ENCODE measurements at places on chromosomes 2 and 18. TPM values are rescaled to one million over a fixed set of nuclear protein-coding genes. Genes with fewer than 3 reads are reported as not detected.
A peak's percentile ranks its signal among the peaks of the same experiment; 100 is the strongest.

The DTNA gene
- not detected for total RNA-seq

The TSPYL6 gene
- not detected for total RNA-seq

- DNase-seq, result no peak
Measured at GRCh38 chr2:40721595-40721994, 269.7 kb upstream of the SLC8A1 start.

GRCh38 chr2:100817388-100817985, 2.5 kb upstream of the NPAS2 start:
- DNase-seq, result no peak

The RNF25 gene
- total RNA-seq, result 32.9 TPM

DNA sequence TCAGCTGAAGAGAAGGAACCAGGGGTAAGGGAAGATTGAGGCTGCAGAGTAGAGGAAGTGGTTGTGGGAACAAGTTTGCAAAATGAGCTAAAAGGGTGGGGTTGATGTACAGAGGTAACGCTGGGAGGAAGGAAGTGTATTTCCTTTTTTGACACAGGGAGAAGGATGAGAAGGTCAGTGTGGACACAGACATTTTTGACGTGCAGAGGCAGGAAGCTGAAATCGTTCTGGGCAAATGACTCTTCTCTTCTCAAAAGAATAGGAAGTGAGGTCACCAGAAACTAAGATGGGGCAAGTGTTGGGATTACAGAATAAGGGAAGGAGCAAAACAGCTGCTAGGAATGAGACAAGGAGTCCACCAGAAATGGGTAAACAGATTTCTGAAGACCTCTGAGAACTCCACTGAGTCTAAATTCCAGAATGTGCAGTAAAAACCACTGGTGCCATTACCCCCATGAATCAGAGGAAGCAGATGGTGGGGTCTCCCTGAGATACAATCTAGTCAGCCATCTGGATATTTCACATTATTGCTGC, 20.0 kb upstream of the RNF149 start:
- DNase-seq, result peak; percentile 73

The TUBB8B gene
- total RNA-seq, result not detected

The KLHL29 gene
- total RNA-seq, result 1.9 TPM

- no peak for DNase-seq
Measured at GRCh38 chr2:50594233-50594632, 437.7 kb downstream of the NRXN1 start.

DNA sequence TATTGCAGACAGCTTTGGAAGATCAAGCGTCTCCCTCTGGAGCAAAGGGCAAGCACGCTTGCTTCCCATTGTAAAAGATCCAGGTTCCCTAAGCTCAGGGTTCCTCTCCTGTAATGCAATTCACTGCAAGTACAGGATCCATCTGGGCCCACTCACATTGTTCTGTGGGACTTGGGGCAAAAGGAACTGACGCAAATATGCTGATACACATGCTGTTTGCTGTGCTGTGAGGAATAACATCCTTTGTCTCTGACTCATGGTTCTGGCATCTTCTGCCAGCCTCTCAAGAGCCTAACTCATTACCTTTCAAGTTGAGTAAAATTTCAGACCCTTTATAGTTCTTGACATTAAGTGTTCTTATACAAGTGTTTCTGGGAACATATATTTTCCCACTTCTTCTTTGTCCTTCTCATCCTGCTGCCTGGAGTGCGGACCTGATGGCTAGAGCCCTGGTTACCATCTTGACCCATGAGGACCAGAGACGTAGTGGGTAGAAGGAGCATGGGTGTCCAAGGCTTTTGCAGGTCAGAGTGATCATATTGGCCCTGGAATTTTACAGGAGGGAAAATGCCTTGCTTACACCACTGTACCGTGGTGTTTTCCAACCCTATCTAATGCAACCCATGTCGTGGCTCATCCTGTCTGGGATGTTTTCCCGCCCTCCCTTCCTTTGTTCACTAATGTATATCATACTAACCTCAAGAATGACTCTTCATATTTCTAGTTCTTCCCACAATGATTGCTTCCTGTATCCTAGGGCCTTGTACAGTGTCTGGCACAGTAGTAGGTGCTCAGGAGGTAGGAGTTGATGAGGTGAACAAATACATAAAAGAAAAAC, 145.7 kb upstream of the GLI2 start:
- DNase-seq, result no peak

- DNase-seq, result peak; percentile 26
Measured at GRCh38 chr18:51153659-51154371, 43.7 kb downstream of the MEX3C start.

- DNase-seq, result peak; percentile 16
Measured at GRCh38 chr2:44016282-44016681, 20.5 kb upstream of the LRPPRC start.

GRCh38 chr18:58218117-58218516, 174.1 kb downstream of the NEDD4L start:
- DNase-seq, result no peak

The LCT gene
- total RNA-seq, result 0.06 TPM

DNA sequence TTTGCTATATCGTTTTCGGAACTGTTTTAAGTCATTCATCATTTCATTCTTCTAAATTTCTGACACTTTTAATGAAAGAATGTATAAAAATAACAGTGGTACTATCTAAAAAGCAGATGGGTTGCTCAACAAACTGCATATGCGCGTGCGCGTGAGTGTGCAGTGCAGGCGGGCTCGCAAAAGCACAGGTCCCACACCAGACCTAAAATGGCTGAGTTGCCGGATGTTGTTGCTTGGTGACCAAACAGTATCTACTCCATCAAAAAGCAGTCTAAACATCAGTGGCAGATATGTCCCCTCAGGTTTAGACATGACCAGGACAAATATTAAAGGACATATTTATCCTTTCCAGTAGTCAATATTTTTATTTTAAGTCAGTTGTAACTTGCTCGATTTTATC, 5.1 kb downstream of the NOL4 start:
- no peak for DNase-seq

- peak; percentile 21 for DNase-seq
Measured at GRCh38 chr2:46010925-46011490, 286.2 kb upstream of the EPAS1 start.

Measured in CD4-positive, alpha-beta memory T cell (primary cell).